Right lobe of liver (tissue), 6 donors: ENCODE measurements at places on chromosomes 3 and 15. TPM values are rescaled to one million over a fixed set of nuclear protein-coding genes. Genes with fewer than 3 reads are reported as not detected.

The SLC12A1 gene
- total RNA-seq, result not detected

The ATP13A5 gene
- not detected for total RNA-seq

The RYR3 gene
- total RNA-seq, result not detected

The CPEB1 gene
- total RNA-seq, result not detected

The GPR149 gene
- total RNA-seq, result not detected

The GXYLT2 gene
- 0.15 TPM for total RNA-seq

DNA sequence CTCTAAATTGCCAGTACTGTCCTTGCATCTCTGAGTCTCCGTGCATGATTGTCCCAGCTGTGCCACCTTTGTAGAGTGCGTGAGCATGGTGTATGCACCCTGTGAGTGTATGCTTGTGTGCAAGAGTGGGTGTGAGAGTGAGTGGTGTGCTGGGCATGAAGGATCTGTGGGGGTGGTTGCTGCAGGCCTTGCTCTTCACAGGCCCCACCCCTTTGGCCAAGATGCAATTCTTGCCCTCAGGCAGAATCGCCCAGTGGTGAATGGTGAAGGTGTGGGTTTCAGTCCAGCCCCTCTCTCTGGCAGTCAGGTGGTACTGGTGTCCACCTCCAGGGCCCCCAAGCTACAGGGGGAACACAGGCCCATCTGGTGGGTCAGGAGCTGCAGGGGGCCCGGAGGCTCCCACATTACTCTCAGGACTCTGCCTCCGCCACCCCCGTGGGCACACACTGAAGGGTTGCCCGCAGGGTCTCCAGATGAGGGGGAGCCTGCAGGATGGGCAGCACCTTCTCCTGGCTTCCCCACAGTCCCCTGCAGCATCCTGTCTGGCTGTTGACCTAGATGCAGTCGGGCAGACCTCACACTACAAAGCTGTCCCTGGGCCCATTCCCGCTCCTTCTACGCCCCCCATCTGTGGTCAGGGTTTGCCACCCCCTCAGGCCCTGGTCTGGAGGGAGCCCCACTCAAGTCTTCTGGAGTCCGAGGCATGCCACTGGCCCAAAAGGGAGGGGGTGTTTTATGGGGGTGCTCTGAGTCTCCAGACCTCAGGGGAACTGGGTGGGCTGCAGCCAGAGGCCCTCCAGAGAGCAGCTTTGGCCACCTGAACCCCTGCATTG lies 8.3 kb upstream of the ROPN1B start:
- no peak overlapping the region for H3K4me3 ChIP-seq
- H3K4me1 ChIP-seq, result no peaks in the 10 kb centered on the region
- no peak for DNase-seq
- H3K27me3 ChIP-seq, result no peaks in the 10 kb centered on the region
- H3K27ac ChIP-seq, result no peak overlapping the region

- no peak overlapping the region for H3K4me3 ChIP-seq
- no peak overlapping the region for H3K27ac ChIP-seq
- no peaks in the 10 kb centered on the region for H3K27me3 ChIP-seq
Measured at GRCh38 chr3:45819543-45819942, 22.4 kb downstream of the LZTFL1 start.

DNA sequence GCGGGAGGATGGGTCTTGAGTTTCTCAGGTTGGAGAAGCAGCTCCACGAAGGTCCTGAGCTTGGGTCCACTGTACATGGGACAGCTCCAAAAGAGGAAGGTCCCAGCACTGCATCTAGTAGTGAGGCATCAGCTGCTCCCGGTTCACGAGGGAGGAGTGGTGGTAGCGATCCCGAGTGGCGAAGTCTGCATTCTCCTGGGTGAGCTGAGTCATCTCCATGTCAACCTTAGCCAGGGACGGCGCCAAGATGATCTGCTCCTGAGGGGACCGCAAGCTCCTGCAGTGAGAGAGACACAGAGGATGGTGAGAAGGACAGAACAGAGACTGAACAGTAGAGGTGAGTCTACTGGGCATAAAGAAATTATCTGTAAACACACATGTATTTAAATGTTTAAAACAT lies 28.0 kb upstream of the HEG1 start:
- no peaks in the 10 kb centered on the region for H3K36me3 ChIP-seq
- no peak overlapping the region for H3K27ac ChIP-seq
- no peak overlapping the region for H3K4me3 ChIP-seq
- no peak for DNase-seq

DNA sequence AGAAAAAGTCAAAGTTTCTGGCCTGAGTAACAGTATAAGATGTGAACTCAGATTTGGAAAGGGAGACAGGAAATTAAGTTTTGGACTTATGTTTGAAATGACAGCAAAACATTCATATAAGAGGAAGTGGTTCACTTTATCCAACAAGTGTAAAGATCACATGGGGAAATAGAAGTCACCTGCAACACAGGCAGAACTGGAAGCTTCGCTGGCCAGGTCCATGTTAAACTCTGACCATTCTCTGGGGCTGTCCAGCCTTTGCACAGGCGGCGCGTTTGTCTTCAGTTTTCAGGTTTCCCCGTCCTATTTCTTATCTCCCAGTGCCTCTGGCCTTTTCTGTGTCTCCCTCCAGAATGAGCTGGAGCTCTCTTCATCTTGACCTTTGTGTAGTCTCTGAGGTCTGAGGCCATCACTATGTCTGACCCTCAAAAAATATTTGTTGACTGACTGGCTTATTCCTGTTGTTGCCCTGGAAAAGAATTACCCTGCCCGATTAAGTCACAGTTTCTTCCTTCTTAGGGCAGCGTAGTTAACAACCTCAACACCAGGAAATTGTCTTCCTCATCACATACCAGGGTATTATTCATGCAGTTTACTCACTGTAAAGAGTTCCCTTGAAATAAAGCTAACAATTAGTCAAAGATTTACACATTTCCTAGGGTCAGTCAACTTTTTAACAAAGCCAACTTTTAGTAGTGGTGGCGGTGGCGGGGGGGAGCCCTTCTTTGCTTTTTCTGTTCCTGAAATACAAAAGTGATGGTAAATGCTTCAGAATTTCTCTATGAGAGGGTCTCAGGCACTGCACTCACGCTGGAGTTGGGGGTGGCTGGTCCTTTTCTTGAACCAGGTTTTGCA lies 959 bp upstream of the RASA2 start:
- H3K36me3 ChIP-seq, result no peaks in the 10 kb centered on the region
- no peak for DNase-seq
- no peaks in the 10 kb centered on the region for H3K4me1 ChIP-seq
- no peaks in the 10 kb centered on the region for H3K27me3 ChIP-seq

DNA sequence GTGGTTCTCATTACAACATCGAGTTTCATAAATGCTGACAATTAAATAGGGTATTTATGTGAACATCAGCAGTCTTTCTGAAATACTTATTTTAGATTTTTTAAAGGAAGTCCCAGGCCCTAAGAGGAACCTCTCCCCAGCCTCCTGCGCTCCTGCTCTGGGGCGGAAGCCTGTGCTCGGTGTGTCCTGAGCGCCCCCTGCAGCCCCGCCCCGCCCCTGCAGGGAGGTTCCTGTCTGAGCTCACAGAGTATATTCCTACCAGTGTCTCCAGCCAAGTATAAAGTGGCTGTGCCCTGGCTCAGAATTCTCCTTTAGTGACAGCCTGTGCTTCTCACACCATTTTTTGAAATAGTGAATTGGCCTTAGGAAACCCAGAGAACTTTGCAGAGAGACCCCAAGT lies 567.9 kb downstream of the GOLGA6L6 start:
- no peaks in the 10 kb centered on the region for H3K4me1 ChIP-seq
- no peak overlapping the region for H3K4me3 ChIP-seq
- no peak for DNase-seq
- H3K27ac ChIP-seq, result no peak overlapping the region
- H3K36me3 ChIP-seq, result no peaks in the 10 kb centered on the region

GRCh38 chr3:192772240-192772894 lies 45.0 kb upstream of the FGF12 start:
- H3K4me1 ChIP-seq, result no peaks in the 10 kb centered on the region
- no peaks in the 10 kb centered on the region for H3K36me3 ChIP-seq
- no peak overlapping the region for H3K27ac ChIP-seq
- H3K4me3 ChIP-seq, result no peak overlapping the region
- no peaks in the 10 kb centered on the region for H3K27me3 ChIP-seq
- DNase-seq, result peak; percentile 72

DNA sequence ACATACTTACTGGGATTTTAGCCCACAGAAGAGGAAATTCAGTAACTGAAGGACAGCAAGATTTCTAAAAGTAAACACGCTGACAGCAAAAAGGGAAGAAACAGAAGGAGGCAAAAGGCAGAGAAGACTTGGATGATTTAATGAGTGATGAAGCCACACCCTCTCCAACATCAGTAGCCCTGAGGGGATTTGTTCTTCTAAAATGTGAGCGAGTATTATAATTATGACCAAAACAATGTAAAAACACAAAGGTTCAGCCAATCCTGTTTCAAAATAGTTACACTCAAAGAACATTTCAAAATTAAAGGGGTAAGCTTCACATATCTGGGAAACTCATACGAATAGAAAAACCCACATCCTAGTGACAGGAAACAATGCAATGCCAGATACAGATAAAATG lies 25.0 kb downstream of the MCCC1 start:
- H3K27ac ChIP-seq, result no peak overlapping the region
- peaks cover 7% of the 10 kb centered on the region for H3K36me3 ChIP-seq
- no peaks in the 10 kb centered on the region for H3K4me1 ChIP-seq
- no peak overlapping the region for H3K4me3 ChIP-seq

DNA sequence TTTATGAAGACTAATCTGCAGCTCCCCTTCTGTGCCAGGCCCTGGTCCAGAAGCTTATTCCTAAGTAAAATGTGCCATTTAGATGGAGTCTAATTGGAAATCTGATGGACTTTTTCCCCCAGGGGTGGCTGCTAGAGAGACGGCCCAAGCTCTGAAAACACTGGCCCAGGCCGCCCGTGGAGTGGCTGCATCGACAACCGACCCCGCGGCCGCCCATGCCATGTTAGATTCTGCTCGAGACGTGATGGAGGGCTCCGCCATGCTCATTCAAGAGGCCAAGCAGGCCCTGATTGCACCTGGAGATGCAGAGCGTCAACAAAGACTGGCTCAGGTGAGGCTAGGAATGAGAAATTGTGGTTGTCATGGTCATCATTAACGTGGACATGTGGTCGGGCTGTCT lies 305.8 kb upstream of the TPM1 start:
- H3K27ac ChIP-seq, result no peak overlapping the region
- no peak for DNase-seq
- H3K4me1 ChIP-seq, result no peaks in the 10 kb centered on the region
- H3K27me3 ChIP-seq, result no peaks in the 10 kb centered on the region
- no peak overlapping the region for H3K4me3 ChIP-seq

DNA sequence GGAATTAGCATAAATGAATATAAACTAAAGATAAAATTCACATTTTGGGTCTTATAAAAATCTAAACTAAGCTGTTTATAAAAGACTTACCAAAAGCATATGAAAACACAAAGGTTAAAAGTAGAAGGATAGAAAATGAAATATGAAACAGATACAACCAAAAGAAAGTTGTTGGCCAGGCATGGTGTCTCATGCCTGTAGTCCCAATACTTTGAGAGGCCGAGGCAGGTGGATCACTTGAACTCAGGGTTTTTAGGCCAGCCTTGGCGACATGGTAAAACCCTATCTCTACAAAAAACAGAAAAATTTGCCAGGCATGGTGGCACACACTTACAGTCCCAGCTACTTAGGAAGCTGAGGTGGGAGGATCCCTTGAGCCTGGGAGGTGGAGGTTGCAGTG lies 51.0 kb downstream of the CPA3 start:
- H3K4me3 ChIP-seq, result no peak overlapping the region
- DNase-seq, result no peak
- H3K27ac ChIP-seq, result no peak overlapping the region

- no peaks in the 10 kb centered on the region for H3K4me1 ChIP-seq
- H3K4me3 ChIP-seq, result no peak overlapping the region
- no peak overlapping the region for H3K27ac ChIP-seq
- no peaks in the 10 kb centered on the region for H3K36me3 ChIP-seq
- no peaks in the 10 kb centered on the region for H3K27me3 ChIP-seq
Measured at GRCh38 chr3:181561139-181562031, 150.3 kb upstream of the SOX2 start.

DNA sequence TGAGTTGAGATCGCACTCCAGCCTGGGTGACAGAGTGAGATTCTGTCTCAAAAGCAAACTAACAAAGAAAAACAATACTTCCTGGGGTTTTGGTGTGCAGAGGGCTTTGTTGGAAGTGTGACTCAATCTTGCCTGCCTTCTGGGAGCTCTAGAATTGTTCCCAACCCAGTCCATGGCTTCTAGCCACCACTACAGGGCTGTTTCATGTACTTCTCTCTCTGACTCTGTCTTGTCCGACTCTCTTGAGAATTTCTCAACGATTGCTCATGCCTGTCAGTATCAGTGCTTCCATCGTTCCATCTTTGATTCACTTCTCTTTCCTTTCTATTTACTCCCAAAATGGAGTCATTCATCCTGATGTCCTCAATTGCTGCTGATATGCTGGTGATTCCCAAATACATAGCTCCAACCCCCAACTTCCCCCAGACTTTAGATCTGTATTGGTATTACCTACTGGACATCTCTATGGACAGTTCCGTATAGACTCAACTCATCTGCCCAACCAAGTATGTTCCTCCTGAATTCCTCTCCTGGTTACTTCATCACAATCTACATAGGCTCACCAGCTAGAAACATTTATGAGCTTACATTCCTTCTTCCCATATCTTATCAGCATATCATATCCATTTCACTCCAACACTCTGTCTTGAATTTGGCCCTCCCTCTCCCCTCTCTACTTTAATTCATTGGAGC lies 1.8 kb upstream of the AP2M1 start:
- H3K4me1 ChIP-seq, result no peaks in the 10 kb centered on the region
- peaks cover 1% of the 10 kb centered on the region for H3K36me3 ChIP-seq
- H3K27ac ChIP-seq, result no peak overlapping the region
- no peaks in the 10 kb centered on the region for H3K27me3 ChIP-seq
- no peak overlapping the region for H3K4me3 ChIP-seq
